ENCODE measurements at places on chromosomes 2 and 18.

DNA sequence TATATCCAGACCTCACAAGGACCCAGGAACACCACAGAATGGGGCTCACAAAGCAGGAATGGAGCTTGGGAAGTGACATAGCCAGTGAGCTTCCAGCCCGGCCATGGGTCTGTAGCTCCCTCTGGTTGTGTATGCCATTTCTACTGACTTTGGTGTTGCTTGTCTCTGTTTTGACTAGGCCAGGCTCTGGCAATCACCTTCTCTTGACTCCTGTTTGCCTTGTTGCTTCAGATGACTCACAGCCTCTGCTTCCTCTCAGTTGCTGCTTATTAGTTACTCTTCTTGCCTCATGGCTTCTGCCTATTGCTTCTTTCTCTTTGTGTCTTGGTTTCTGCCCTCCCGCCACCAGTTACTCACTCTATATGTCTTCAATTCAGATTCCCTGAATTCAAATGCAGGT lies 15.8 kb upstream of the IER3IP1 start:
- DNase-seq: no peak

- no peak for DNase-seq
Observed at GRCh38 chr18:79765491-79766245, 32.1 kb upstream of the KCNG2 start.

- no peak for DNase-seq
Observed at GRCh38 chr2:178891959-178892485, 84.8 kb upstream of the TTN start.

DNA sequence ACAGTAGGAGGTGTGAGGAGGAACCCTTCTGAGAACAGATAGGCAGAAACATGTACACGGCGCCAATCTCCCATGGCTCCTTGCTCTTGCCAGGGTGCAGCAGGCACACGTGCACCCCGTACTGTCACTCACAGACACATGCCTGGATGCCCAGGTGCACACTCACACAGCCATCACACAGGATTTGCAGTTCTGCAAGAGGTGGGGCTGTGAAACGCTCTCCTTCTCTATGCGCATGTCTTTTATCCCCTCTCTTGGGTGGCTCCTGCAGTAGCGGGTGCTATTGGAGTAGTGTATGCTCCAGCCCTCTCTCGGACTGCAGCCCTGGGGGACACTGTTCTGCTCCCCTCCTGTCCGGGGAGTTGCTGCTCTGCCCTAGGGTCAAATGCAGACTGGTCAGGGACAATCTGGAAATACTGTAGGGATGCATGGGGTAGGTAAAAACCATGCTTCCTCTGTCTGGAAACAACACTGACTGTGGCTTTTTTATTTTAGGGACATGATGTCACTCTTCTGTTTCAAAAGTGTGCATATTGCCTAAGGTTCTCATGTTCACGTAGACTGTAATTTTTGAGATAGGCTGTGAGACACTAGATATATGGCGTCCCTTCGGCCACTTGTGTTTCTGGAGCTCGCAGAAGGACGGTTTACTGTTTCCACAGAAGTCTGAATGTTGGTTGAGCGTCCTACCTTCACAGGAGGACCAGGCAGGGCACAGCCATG lies 118.5 kb downstream of the PRKCE start:
- DNase-seq: no peak

- no peak for DNase-seq
Observed at GRCh38 chr18:7480879-7481278, 86.2 kb upstream of the PTPRM start.

DNA sequence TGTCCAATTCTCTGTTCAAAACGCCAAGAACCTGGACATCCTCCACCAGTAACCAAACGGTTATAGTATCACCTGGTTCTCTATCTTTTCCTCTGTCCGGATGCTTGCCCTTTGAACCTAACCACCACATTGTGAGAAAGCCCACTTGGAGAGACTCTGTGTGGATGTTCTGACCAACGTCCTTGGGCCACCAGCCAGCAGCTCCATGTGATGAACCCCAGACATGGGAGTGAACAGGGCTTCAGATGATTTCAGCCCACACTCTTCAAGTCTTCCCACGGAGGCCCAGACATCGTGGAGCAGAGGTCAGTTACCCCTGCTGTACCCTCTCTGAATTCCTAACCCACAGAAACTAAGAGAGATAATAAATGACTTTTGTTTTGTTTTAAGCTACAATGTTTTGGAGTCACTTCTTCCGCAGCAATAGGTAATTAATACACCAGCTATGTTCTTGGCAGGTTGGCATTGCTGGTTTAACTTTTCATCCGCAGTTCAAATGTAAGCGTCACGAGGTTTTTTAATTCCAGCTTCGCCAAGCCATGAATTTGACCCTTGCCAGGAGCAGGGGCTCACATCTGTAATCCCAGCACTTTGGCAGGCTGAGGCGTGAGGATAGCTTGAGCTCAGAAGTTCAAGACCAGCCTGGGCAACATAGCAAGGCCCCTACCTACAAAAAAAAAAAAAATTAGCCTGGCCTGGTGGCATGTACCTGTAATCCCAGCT lies 36.1 kb upstream of the ZNF532 start:
- DNase-seq: no peak

DNA sequence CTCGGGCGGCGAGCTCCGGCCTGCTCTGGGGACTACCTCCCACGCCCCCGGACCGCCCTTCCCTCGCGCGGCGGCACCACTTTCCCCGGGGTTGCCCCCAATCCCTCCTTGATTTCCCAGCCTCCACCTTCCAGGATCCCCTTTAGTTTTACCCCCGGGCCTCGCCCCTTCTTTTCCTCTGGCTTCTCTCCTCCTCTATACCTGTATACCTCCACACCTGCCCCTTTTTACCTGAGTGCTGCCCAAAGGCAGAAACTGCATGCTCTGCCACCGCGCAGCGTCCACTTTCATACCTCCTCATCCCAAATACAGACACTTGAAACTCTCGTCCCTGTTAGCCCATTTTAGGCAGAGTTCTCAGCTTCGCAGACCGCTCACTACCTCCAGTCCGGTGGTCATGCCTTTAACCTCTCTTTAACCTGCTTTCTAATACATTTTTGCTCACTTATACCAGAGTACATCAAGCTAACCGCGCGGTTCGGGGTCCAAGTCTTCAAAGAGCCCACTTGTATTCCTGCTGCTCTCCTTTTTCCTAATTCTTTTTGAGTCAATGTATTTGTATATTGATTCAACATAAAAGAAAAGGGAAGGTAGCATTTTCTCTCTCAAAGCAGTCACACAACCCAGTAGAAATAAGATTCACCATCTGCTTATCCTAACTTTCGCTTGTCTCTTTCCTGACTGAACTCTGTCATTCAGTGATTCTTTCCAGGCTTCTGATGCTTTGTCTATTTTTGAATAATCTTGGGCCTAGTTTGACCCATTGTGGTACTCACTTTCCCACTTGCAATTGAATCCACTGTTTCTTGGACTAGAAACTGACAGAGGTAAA lies 901 bp downstream of the SPOPL start:
- no peak for DNase-seq

- no peak for DNase-seq
Observed at GRCh38 chr2:162030363-162031190, 43.4 kb downstream of the DPP4 start.

DNA sequence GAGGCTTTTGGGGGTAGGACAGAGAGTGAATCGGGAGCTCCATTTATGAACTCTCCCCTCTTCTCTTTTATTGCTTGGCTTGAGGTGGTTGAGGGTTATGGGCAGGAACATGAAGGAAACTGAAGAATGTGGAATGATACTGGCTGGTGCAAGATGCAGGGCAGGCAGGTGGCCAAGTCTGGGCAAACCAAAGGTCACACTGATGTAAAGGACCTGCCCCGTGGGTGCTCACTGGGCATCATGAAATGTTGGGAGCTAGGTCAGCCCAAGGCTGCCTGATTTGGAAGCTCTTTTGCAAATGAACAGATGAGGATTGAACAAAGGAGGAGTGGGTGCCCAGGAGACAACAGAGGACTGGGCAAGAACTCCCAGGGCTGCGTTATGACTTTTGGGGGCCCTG lies 328.9 kb downstream of the CLIP4 start:
- no peak for DNase-seq

GRCh38 chr2:99695944-99696253 lies 206.1 kb upstream of the REV1 start:
- no peak for DNase-seq

- DNase-seq: no peak
Observed at GRCh38 chr2:25615920-25616319, 57.5 kb downstream of the DTNB start.

All from effector CD4-positive, alpha-beta T cell (primary cell).